Activated CD4-positive, alpha-beta T cell treated with anti-CD3 and anti-CD28 coated beads, Interleukin-2, amount 10 ng/mL, durations not matched to agents 7 days and 5 days (primary cell): ENCODE measurements at places on chromosomes 6 and 20. TPM values are rescaled to one million over a fixed set of nuclear protein-coding genes. Genes with fewer than 3 reads are reported as not detected.
A peak's percentile ranks its signal among the peaks of the same experiment; 100 is the strongest.

DNA sequence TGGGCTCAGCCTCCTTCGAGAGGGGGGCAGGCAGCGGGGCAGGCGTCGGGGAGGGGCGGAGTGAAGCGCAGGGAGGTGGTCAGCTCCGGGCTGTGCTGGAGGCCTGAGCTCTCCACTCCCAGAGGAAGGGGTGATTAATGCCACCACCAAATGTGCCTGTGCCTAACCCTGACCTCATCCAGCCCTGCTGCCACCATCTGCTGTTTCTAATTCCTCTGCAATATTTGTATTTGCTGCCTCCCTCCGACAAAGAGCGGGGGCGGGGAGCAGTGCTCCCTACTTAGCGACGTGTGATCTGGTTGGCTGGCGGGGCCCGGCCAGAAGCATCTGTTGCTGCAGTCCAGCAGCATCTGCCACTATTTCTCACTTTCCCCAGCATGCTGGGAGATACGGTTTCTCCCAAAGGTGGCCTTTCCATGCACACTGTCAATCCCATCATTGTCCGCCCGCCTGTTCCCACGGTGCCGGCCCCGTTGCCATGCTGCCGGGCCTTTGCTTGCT is 47.0 kb downstream of the DLL1 start:
- peaks cover 3% of the 10 kb centered on the region for H3K27me3 ChIP-seq
- no peaks in the 10 kb centered on the region for H3K4me1 ChIP-seq
- no peak overlapping the region for H3K4me3 ChIP-seq
- no peaks in the 10 kb centered on the region for H3K36me3 ChIP-seq
- no peak overlapping the region for H3K27ac ChIP-seq
- no peak for DNase-seq

DNA sequence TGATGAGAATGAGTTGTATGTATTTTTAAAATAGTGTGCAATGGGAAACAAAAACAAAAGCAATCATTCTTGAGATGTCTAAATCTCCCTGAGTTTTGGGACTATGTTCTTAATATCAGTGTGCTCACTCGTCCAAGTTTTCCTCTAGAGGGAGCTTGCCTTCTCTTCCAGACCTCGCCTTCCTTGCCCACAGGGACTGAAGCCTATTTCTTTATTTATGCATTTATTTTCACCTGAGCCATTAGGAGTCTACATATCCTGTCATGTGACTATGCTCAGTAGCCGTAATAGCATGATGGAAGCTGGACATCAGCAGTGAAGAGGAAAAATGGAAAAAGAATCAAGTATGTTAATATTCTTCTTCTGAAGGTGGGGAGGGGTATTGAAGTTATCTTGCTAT is 131.2 kb downstream of the SH3BGRL2 start:
- no peaks in the 10 kb centered on the region for H3K4me1 ChIP-seq
- H3K36me3 ChIP-seq: no peaks in the 10 kb centered on the region
- no peak overlapping the region for H3K4me3 ChIP-seq
- DNase-seq: no peak

DNA sequence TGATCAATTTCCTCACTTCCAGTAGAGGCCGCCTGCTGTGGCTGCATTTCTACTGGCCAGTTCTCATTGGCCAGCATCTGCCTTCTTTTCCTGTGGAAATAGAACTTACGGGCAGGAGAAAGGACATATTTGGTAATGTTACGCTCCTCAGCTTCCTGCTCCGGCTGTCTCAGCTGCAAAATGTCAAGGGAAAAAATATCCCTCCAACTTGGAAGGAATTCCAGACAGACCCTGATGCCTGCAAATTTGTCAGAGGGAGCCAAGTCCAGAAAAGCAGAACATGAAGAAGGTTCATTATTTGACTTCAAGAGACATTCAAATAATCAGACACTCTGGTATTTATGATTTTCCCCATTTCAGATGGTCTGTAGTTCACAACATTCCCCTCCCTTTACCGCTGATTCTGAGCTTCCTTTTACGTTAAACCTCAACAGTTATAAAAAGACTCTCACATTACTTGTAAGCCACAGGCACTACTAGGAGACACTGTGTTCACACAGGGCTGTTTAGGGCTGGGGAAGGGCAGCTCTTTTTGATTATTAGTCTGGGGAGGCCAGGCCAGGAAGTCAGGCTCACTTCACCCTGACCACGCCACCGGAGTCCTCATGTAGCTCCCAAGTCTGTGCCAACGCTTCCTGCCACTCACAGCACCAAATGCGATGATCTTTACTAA is 179.6 kb upstream of the CCN2 start:
- no peak overlapping the region for H3K27ac ChIP-seq
- peaks cover 7% of the 10 kb centered on the region for H3K27me3 ChIP-seq
- no peaks in the 10 kb centered on the region for H3K4me1 ChIP-seq
- H3K4me3 ChIP-seq: no peak overlapping the region
- no peak for DNase-seq

DNA sequence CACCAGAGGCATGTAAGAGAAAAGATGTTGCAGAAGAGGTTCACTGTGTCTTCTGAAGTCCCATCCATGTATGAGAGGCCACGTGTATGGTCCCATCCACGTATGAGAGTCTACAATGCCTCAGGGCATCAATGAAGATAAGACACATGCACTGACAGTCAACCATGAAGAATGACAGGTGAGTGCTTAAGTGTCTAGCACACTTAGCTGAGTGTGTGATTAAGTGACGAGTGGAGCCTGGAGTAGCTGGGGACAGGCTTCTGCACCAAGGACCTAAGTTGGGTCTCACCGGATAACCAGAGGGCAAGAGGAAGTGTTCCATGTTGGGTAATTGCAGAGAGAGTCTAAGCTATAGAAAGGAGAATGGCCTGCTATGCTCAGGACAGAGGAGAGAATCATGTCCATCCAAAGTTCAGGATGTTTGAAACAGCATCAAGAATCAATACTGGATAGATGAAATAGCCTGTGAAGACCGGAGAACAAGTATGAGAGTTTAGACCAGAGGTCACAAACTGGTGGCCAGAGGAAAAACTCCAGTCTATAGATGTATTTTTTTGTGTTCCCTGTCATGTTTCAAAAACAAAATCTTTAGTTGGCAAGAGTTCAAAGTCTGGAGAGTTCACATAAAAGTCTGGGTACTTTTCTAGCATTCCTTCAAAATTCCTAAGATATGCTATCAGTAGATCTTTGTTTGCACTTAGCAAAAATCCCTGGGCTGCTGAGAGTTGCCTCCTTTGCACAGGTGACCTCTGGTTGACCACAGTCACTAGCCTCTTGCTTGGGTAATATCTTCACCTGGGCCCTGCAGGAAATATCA is 165.8 kb downstream of the KIF16B start:
- H3K27me3 ChIP-seq: no peaks in the 10 kb centered on the region
- H3K4me1 ChIP-seq: no peaks in the 10 kb centered on the region
- no peak for DNase-seq
- no peaks in the 10 kb centered on the region for H3K36me3 ChIP-seq

GRCh38 chr20:50488236-50488806 is 21.9 kb upstream of the PTPN1 start:
- DNase-seq: no peak
- peaks cover 5% of the 10 kb centered on the region for H3K36me3 ChIP-seq
- peak overlapping the region; percentile 9 for H3K27ac ChIP-seq
- no peak overlapping the region for H3K4me3 ChIP-seq
- peaks cover 31% of the 10 kb centered on the region for H3K4me1 ChIP-seq

The MTO1 gene
- 59.6 TPM for total RNA-seq

The TUBB1 gene
- total RNA-seq: not detected
